ENCODE measurements at places on chromosomes 11 and 22.
A peak's percentile ranks its signal among the peaks of the same experiment; 100 is the strongest.

DNA sequence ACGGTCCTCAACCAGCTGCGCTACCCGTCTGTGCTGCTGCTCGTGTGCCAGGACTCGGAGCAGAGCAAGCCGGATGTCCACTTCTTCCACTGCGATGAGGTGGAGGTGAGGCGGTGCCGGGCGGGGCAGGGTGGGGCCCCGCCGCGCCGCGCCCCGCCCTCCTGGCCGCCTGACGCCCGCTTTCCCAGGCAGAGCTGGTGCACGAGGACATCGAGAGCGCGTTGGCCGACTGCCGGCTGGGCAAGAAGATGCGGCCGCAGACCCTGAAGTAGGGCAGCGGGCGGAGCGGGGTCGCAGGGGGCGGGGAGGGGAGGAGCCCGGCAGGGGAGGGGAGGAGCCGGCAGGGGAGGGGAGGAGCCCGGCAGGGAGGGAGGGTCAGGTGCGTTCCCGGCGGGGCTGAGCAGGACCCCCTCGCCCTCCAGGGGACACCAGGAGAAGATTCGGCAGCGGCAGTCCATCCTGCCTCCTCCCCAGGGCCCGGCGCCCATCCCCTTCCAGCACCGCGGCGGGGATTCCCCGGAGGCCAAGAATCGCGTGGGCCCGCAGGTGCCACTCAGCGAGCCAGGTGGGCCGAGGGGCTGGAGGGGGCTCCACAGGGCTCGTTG, 14.7 kb downstream of the EPS8L2 start:
- no peak for DNase-seq

DNA sequence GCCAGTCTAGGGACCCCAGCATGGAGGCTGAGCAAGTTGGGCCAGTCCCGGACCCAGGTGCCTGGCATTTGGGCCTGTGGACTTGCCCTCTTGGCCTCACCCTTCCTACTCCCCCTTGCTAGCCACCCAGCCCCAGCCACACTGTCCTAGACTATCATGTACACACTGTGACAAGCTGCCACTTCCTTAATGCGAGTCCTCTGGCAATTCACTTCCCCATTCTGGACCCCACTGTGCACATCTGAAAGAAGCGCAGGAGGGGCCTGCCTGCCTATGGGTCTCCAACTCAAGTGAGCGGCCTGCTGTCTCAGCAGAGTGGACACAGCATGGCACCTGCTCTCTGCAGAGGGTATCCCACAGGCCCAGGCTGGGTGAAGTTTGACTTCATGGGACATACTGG, 68.5 kb upstream of the LMO1 start:
- DNase-seq: no peak

GRCh38 chr22:46767249-46767985, 5.0 kb downstream of the TBC1D22A start:
- DNase-seq: no peak

- no peak for DNase-seq
Measured at GRCh38 chr11:17753641-17754040, 19.1 kb downstream of the KCNC1 start.

DNA sequence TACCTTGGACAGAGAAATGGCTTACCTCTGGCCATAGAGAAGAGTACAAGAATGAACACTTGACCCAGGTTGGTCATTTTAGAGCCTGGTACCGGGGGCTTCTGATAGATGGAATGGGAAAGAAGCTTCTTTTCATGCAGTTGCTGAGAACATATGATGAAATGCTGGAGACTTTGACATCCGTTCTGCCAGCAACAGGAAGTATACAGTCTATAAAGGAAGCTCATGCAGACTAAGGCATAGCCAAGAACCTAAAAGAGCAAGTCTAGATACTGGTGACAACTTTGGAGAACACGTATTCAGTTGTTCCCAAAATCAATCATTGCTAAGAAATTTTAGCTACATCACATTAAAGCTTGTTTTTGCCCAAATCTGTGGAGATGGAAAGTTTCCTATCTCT, 894.6 kb downstream of the METTL15 start:
- DNase-seq: no peak

GRCh38 chr11:116224154-116224888, 548.5 kb downstream of the BUD13 start:
- DNase-seq: peak; percentile 26

GRCh38 chr11:117186431-117186761, 7.9 kb downstream of the SIDT2 start:
- DNase-seq: no peak

DNA sequence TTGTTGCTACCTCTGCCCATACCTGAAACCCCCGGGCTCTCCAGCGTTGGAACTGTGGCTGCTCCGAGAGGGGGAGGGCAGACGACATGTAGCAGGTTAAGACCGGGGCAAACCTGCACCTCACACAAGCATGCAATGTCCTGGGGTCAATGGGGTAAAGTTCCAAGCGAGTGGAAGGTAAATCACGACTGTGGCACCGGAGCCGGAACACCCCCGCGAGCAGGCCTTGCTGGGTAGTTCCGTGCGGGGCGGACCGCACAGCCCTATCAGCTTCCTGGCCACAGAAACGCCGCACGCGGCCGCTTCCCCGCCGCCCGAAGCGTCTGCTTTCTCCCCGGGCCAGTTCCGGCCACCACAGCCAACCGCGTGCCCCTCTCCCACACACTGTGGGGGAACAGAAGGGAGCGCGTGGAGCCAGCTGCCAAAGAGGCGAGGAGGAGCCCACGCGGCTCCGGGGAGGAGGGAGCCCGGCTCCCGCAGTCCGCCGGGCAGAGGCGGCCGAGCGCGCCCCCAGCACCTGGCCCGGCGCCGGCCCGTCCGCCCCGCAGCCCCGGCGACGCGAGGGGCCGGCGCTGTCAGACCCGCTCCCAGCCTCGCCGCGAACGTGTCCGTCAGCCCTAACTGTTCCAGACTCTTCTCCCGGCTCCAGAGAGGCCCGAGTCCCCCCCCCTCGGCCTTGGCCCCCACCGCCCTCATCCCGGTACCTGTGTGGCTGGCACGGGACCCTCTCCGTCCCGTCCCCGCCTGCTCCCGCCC, 1.6 kb downstream of the SPTBN2 start:
- no peak for DNase-seq

DNA sequence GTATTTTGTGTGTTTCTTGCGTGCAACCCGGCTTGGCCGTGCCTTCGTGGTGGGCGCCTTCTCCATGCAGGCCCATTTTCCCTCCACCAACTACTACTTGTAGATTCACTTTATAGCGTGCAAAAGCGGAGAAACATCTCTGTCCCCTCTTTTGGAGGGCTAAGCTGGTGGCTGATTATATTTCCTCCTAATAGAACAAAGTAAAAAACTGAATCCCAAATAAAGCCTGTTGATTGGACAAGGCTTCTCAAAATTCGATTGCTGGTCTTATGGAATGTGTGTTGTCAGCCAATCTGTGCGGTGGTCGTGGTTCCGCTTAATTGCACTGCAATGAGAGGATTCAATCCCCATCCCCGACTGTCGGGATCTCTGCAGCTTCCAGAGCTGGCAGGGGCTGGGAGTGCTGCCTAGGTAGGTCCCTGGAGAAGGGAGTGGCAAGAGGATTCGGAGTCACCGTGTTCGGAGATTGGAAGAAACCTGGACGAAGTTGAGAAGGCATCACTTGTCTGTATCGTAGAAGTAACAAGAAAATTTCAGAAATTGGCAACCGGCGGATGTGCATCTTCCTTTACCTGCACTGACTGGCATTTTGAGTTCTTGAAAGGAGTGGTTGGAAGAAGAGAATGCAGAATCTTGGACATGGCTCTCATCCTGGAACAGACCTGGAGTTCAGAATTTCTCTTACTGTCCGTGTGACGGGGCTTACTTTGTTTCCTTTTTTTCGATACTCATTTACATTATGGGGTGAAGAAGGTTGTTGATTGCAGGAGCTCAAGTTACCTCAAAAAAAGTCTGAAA, 1.1 kb downstream of the HMGXB4 start:
- no peak for DNase-seq

DNA sequence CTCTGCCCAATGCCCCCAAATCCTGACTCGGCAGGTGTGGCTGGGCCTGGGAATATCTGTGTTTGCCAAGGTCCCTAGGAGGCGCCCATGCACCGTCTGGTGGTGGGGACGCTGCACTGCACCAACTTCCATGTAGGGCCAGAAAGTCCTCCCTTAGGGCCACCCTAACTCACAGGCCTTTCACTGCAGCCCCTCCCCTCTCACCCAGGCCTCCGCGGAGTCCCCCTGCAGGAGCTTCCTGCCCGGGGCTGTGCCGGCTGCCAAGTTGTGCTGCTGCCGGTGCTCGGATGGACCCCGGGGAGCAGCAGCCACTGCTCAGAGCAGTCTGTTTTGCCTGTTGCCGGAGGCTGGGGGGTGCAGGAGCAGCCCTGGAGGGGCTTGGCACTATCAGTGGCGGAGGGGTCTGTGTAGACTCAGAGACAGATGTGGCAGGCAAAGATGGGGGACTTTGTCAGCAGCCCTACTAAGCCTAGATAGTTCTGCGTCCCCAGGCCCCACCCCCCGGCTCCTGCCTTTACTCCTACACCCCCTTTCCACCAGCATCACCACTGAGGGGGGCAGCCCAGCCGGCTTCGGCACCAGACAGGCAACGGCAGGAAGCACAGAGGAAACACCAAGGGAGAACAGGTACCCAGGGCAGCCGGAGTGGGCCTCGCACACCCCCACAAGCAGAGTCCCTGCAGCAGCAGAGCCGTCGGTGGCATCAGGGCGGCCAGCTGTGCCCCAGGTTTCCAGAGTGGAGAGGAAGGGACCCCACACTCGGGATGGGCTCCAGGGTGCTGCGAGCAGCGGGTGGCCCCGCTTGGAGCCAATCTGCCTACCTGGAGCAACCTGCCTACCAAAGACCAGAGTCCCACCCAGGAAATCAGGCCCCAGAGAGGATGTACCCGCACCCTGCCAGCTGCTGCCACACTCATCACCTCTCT, 124.3 kb downstream of the TRIM29 start:
- DNase-seq: peak; percentile 29

- peak; percentile 60 for DNase-seq
Measured at GRCh38 chr22:18024276-18024939, at the start of gene MICAL3. MICAL3 (minus strand) TSS chr22:18024561; CDS start chr22:17906812, 117,749 bp downstream.

DNA sequence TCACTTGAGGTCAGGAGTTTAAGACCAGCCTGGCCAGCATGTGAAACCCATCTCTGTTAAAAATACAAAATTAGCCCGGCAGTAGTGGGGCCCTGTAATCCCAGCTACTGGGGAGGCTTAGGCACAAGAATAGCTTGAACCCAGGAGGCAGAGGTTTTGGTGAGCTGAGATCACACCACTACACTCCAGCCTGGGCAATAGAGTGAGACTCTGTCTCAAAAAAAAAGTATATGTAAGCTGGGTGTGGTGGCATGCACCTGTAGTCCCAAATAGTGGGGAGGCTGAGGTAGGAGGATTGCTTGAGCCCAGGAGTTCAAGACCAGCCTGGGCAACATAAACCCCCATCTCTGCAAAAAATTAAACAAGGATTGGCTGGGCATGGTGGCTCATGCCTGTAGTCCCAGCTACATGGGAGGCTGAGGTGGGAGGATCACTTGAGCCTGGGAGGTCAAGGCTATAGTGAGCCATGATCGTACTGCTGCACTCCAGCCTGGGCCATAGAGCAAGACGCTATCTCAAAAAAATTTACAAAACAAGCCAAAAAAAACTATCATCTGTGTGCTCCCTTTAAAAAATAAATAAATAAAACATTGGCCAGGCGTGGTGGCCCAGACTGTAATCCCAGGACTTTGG, 10.8 kb downstream of the CRKL start:
- no peak for DNase-seq

- DNase-seq: no peak
Measured at GRCh38 chr11:19602891-19603290, 109.7 kb upstream of the NAV2 start.

- no peak for DNase-seq
Measured at GRCh38 chr11:102767800-102768199, 12.6 kb downstream of the MMP10 start.

- no peak for DNase-seq
Measured at GRCh38 chr11:122319085-122319484, 203.1 kb upstream of the BLID start.

DNA sequence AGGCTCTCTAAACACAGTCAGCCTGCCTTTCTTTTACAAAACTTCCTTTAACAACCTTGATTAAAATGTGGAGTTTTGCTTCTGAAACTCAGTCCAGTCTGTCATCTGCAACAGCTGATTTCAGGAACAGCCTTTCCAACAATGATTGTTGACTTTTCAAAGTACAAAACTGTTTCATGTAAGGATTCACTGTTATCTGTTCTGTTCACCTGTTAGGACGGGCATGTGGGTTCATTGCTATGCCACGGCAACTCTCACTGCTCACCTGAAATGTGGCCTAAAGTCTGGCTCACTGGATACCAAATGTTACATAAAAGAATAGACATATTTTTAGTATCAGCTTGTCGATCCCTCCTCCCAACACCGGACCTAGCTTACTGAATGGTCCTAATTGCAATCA, 242.8 kb downstream of the LUZP2 start:
- no peak for DNase-seq

Measured in GM19239 (cell line).